ENCODE measurements at places on chromosomes 4 and X.

DNA sequence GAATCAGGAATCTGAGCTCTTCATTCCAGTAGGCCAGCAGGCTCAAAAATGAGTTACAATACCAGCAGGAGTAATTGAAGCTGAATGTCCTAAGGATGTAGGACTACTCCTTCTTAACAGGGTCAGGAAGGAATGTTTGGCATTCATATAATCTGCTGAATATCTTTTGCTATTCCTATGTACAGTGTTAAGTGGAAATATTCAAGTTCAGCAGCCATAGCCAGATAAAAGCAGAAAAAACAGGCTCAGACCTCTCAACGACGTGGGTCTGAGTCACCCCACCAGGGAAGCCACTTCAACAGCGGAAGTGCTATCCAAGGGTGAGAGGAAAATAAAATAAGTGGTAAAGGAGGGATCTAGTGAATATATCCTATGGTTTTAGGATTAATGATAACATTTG, 577.0 kb downstream of the SPOCK3 start:
- DNase-seq = peak; percentile 16

DNA sequence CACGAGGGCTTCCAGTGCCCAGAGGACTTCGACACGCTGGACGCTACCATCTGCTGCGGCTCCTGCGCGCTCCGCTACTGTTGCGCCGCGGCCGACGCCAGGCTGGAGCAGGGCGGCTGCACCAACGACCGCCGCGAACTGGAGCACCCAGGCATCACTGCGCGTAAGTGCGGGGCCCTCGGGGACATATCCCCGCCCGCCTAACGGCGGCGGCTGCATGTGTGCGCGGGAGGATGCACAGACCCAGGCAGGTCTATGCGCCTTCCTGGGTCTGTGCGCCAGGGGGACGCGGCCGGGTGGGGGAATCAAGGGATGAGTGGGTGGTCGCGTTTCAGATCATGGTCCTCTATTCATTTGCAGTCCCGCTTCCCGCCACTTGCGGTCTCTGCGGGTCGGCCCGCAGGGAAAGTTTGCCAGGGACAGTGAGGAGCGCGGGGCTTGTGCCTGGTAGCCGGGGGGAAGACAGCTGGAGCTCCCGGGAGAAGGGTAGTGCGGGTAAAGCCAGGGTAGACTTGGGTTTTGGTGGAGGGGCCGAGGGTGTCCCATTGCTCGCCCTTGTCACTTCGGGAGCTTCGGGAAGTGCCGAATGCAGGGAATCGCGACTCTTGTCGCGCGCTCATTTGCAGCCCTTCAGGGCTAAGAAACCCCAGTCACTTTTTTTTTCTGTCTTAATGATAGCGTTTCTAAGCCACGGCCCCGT, 1.0 kb downstream of the SHISA3 start:
- DNase-seq = no peak

GRCh38 chr4:136036744-136037143, 1495.5 kb downstream of the PCDH18 start:
- DNase-seq = peak; percentile 96

GRCh38 chr4:27835851-27836250, 975.2 kb downstream of the STIM2 start:
- DNase-seq = no peak

GRCh38 chr4:37890801-37891259, at the start of gene TBC1D1:
Gene TBC1D1 (plus strand): TSS chr4:37891084. CDS start chr4:37902096, 11,012 bp downstream.
- no peak for DNase-seq

DNA sequence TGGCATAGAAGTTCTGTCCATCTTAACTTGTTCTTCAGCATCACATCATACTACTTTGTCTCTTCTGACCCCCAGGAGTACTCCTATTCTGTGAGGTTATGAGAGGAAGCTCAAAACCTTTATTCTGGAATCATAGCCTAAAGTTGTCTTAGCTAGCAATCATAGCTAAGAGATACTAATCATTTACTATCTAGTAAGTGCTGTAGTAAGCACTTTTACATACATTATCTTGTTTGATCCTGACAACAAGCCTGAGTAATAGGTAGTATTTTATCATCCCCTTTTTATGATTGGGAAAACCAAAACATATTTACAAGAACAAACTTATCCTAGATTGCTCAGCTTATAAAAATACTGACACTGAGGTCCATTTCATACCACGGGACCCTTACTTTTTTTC, 14.3 kb upstream of the LHFPL1 start:
- no peak for DNase-seq

DNA sequence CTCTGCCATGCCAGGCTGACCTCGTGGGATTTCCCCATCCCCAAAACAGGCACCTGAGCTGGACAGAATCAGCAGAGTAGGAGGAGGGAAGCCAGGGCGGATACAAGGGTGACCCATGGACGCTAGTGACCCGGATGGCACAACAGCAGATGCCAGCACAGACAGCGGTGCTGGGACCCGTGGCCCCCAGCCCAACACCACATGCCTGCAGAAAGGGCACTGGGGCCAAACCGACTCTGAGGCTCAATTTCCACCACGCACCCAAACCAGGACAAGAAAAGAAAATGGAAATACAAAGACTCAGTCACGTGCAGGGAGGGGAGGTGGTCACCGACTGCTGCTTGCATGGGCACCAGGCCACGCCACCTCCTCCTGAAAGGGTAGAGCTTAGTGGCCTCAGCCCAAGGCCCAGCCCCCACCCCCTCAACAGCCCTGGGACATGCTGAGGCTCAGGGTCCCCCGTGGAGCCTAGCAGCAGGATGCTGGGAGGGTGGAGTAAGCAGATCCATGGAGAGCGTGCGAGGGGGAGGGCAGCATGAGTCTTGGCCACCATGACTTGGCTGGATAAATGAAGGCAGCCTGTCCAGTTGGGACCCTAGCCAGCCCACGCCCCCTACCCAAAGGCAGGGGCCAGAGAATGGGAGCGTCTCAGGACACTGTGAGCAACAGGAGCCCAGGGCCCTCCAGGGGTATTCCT, 47.7 kb downstream of the C4orf50 start:
- DNase-seq = no peak

DNA sequence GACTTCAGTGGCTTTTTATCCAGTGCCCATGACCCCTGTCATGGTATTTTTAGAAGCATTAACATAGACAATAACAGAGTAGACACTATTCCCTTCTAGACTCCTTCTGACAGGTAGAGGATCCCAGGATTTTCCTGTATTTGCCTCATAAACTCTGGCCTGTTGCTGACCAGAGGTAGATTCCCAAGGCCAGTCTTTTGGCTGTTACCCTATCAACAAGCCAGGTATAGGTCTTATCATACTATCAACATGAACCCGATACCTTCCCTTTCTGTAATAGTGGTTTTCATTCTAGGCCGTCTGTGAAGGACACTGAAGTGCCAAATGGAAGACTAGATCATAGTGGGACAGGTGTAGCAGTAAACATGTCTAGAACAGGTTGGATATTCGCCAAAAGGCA, 76.2 kb upstream of the CHRDL1 start:
- no peak for DNase-seq

DNA sequence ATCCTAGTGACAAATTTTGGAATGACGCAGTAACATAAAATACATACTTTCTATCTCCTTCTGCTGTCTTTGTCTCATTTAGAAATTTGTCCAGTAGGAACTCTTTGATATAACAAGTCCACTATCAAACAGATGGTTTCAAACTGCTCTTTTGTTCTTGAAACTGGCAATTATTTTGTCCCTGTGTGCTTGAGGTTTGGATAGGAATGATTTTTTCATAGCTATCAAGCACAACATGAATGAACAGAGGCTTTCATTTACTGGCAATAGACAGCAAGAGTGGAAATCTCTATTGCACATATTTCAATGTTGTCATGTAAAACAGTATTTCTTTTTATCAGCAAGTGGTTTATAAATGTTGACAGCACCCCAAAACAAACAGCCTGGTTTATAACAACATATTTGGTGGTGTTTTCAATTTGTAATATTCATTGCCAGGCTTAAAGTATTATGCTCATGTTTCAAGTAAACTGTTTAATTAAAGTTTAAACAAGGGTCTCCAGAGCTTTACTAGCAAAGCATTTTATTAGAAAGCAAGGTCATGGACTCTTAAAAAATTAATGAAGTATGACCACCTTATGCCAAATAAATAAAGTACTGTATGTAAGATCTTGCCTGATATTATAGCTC, 60.0 kb downstream of the TIGD2 start:
- DNase-seq = no peak

GRCh38 chr4:104795264-104795939, 300.7 kb upstream of the CXXC4 start:
- DNase-seq = no peak
